ENCODE measurements at places on chromosomes 4 and X.

GRCh38 chrX:148080593-148080992, 99.5 kb downstream of the FMR1NB start:
- no peak for DNase-seq

DNA sequence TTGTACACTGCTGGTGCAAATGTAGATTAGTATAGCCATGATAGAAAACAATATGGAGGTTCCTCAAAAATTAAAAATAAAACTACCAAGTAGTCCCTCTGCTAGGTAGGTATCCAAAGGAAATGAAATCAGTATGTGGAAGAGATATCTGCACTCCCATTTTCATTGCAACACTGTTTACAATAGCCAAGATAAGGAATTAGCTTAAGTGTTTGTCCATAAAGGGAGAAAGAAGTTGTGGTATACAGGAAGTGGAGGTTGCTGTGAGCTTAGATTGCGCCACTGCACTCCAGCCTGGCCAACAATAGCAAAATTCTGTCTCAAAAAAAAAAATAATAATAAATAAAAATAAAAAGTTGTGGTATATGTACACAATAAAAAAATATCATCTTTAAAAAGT, 325.0 kb upstream of the EMCN start:
- no peak for DNase-seq

- no peak for DNase-seq
These were observed 26.9 kb downstream of the HTRA3 start for GRCh38 chr4:8296491-8296890.

- peak; percentile 36 for DNase-seq
These were observed 267.1 kb downstream of the ARHGAP24 start for GRCh38 chr4:85741921-85742591.

DNA sequence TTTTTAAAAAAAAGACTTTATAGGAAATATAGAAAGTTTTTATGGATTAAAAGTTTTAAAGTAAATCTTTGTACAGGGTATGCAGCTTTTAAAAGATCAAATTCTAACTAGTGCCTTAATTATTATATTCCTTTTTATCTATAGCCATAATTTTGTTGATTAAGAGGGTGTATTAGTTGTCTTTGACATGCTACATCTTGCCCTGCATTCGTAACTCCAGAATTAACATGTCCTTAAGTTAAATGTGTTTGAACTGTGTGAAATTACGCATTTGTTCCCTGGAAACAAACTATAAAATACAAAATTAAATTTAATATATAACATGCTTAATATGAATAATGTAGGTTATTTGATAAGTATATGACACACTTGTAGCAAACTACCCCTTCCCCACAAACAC, 66.3 kb downstream of the PTPN13 start:
- DNase-seq = no peak

- no peak for DNase-seq
These were observed 253.7 kb upstream of the DIAPH2 start for GRCh38 chrX:96430756-96431455.

All from SHP77 (cell line).